ENCODE measurements at places on chromosomes 2 and 18. TPM values are rescaled to one million over a fixed set of nuclear protein-coding genes. Genes with fewer than 3 reads are reported as not detected.

GRCh38 chr2:144912206-144912605 lies 392.3 kb upstream of the ZEB2 start:
- DNase-seq = no peak

Gene ANXA4
- 51.4 TPM for total RNA-seq

Gene OST4
- 454 TPM for total RNA-seq

Gene ABHD1
- not detected for total RNA-seq

- no peak for DNase-seq
These were observed 339.9 kb upstream of the NCKAP5 start for GRCh38 chr2:133908171-133908570.

GRCh38 chr2:168448980-168449379 lies 7.1 kb upstream of the CERS6 start:
- DNase-seq = no peak

Gene BZW1
- 699 TPM for total RNA-seq

- no peak for DNase-seq
These were observed 1226.1 kb upstream of the NRXN1 start for GRCh38 chr2:52258038-52258437.
